ENCODE measurements at places on chromosomes 3 and 15.

- no peak for DNase-seq
Observed at GRCh38 chr3:100900671-100901335, 92.4 kb downstream of the ABI3BP start.

GRCh38 chr15:89146366-89146765 is 58.1 kb downstream of the ABHD2 start:
- no peak for DNase-seq

DNA sequence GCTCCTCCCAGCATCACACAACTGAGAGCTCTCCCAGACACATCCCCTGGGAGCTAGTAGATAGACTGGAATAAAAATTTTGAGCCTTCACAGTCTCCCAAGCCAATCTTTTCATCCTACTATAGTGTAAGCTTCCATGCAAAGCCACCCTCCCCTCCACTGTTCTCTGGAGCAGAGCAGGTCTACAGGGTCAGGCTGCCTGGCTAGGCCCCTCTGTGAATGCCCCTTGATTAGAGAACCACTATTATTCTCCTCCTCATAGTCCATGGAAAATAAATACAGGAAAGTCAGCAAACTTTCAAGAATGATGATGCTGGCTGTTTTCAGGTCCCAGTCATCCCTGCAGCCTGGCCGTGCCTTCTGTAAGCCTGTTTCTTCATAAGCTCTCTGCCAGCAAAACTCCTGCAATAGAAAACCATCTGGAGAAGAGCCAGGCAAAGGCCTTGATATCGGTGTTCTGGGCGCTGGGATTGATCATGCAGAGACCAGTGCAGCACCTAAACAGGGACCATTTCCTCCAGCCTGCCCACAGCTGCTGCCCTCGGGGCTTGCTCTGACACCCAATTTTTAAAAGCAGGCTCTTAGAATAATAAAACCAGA is 51.7 kb downstream of the CRYGS start:
- DNase-seq = no peak

DNA sequence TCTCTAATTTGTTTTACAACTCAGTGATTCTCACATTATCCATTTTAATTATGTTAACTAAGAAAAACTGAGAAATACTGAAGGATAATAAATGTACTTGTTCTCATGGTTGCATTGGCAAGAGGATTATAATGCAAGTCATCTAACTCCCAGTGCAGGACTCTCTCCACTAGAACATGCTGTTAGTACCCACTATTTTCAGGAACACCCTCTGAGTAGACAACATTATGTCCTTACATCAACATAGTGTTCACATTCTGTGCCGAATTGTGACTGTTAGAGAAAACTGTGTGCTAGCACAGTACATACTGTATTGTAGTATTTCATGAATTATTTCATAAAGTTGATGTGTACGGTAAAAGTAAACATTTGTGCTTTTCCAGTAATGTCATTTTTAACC is 80.1 kb downstream of the LEKR1 start:
- DNase-seq = no peak

GRCh38 chr3:32208447-32208846 is 30.0 kb upstream of the CMTM8 start:
- DNase-seq = no peak

Measured in ACHN (cell line).